ENCODE measurements at places on chromosomes 5 and 9.
A peak's percentile ranks its signal among the peaks of the same experiment; 100 is the strongest.

DNA sequence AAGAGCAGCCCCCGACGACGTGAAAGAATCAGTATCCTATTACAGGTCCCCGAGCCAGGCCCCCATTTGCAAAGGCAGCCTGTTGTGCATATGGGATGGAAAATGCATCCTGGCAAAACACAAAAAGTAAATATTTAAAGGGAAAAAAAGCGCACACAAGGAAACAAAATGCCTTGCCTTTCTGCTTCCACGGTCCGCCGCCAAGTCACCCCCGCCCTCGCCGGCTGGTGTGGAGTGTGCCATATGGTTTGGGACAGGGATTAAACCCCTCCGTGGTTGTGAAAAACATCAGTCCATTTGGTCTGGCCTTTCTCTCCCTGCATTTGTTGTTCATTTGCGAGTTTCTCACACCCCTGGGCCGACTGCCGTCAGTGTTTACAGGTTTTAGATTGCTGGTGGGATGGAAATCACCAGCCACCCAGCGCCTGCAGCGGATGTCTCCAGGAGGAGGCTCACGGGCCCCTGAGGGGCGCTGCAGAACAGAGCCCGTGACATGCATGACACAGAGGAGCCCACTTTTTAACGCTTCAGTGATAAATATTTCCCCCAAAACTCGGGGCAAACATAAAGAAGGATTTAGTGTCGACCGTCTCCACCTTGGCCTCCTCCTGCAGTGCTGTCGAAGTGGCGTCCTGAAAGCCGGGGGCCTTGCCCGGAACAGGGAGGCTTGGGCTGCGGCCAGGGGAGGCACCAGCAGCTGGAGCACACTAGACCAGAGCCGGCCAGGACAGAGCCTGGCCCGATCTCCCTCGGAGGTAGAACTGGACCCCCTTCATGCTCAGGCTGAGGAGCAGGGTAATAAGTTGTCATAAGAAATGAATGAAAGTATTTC, 161.5 kb downstream of the HSD17B3 start:
- DNase-seq, result no peak

DNA sequence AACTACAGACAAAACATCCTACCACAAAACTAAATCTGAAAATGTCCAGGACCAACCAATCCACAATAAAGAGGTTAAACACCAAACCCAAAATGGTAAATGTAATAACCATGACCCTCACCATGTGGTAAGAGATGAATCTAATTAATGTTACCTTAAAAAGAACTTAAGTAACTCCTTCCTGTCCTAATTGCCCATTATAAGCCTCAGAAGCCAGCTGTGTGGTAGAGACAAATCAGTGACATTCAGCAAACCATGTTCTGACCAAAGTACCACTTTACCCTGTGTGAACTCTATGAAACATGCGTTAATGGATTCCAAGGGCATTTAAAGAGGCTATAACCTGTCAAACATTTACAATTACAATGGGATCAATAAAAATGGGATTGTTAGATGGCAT, 25.0 kb downstream of the LPAR1 start:
- no peak for DNase-seq

- no peak for DNase-seq
Observed at GRCh38 chr5:16578474-16578883, 38.3 kb downstream of the RETREG1 start.

DNA sequence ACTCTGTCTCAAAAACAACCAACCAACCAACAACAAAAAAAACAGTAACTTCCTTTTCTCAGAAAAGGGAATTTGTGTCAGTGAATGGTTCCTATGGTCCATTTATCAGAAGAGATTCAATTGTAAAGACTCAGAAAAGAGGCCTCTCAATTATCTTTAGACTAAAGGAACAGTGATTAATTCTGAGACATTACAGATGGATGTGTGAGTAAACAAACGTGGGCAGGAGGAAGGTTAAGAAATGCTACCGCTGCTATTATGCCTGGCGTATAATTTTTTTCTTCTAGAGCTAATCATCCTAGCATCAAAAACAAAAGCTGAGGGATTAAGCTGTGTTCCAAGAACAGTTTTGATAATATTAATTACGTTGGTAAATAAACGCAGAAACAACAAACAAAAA, 52.9 kb upstream of the JMY start:
- DNase-seq, result no peak

DNA sequence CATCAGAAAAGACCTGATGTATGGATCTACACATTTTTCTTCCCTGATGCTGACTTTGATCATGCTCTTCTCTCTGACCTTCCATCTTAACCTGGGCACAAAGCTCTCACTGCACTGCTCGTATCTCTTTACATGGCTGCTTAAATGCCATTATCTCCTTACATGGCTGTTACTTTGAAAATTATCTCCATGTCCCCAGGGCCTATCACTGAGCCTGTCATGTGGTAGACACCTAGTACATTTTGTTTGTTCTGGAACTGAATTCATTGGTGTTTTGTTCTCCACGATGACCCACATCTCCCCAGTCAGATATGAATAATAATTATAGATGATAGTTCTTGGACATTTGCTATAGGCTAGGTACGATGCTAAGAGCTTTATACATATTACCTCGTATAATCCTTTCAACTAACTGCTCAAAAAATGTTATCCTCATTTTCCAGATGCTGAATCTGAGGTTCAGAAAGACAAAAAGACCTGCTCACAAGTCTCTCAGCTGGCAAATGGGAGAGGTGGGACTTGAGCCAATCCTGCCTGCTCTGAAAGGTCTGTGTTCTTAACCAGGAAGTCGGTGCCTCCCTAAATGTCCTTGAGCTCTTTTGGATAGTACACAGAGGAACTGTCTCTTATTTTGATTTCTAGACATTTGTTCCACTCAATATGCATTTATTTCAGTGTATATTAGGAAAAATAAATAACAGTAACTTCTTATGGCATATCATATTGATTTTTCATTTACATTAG, 9.8 kb upstream of the CPEB4 start:
- no peak for DNase-seq

DNA sequence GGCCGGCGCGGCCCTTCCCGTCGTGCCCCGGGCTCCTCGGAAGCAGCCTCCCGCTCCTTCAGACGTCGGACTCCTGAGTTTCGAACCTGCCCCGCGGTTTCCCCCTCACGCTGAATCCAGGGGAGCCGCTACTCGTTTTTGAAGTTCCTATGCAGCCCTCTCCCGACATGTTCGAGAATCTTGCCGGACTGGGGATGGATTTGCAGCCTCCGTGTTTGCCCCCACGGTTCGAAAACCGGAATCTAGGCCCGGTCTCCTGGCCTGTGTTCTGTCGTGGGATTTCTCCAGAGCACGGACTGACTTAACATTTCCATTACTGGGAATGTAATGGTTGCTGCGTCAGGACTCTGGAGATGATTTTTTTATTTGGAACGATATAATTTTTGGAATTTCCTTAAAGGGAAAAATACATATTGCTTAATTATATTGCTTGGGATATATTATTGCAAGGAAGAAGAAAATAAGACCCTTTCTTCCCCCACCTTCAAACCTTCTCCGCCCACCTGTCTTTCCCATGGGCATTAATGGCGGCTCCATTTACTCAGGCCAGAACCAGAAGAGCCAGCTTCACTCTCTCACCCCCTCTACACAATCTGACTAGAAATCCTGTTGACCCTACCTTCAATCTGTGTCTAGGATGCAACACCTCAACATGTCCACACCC, 8.5 kb upstream of the MGAT1 start:
- DNase-seq, result no peak

DNA sequence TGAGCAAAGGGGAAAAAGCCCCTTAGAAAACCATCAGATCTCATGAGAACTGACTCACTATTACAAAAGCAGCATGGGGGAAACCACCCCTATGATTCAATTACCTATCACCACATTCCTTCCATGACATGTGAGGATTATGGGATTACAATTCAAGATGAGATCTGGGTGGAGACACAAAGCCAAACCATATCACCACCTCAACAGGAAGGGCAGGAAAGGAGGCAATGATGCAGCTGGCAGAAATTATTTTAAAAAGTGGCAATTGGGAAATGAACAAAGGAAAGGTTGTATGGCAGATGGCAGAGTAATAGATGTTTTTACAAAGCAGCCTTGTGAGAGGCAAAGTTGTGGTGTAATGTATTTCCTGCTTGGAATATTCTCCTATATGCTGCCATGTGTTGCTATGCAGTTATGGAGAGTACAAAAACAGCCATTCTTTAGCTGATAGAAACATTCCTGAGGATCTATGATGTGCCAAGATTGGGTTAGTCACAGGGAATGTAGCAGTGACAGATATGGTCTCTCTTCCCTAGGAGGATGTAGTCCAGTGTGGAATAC, 138.8 kb downstream of the SMC2 start:
- no peak for DNase-seq

DNA sequence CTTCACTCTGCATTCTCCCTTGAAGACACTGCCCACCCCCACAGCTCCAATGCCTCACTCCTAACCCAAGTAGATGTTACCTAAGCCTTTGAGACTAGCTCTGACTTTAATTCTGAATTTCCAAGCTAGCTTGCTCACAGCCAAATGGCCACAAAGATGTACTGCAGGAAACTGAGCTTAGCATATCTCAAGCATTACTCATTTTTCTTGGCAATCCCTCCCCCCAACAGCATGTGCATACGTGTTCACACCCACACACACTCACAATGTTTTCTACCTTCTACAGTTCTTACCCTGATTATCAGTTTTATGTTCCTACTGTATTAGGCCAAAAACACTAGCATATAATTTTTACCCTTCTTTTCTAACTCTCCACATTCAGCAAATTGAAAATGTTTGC, 13.7 kb upstream of the GRIA1 start:
- no peak for DNase-seq

- no peak for DNase-seq
Observed at GRCh38 chr9:124191691-124192395, 65.9 kb upstream of the NEK6 start.

DNA sequence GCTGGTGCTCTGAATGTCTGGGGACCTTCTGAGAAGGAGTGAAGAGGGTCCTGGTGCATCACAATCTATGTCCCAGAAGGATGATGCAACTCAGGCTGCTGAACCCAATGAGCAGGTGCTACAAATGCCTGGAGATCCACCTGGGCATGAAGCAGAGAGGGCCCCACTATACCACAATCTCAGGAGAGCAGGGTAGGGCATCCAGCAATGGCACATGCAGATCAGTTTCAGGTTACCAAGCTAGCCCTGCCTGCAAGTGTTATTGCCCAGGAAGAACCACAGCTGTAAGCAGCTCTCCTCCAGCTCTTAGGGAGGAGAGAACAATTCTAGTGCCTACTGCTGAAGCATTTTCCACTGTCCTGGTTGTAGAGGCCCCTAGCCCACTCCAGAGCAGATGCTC, 389.2 kb upstream of the TNC start:
- DNase-seq, result no peak

- no peak for DNase-seq
Observed at GRCh38 chr5:34500236-34500847, 155.8 kb upstream of the RAI14 start.

GRCh38 chr9:132914924-132915323, 29.5 kb downstream of the TSC1 start:
- no peak for DNase-seq

GRCh38 chr5:179815491-179816249, 5.0 kb upstream of the SQSTM1 start:
- no peak for DNase-seq

- DNase-seq, result no peak
Observed at GRCh38 chr5:132143148-132143547, 69.6 kb downstream of the CSF2 start.

DNA sequence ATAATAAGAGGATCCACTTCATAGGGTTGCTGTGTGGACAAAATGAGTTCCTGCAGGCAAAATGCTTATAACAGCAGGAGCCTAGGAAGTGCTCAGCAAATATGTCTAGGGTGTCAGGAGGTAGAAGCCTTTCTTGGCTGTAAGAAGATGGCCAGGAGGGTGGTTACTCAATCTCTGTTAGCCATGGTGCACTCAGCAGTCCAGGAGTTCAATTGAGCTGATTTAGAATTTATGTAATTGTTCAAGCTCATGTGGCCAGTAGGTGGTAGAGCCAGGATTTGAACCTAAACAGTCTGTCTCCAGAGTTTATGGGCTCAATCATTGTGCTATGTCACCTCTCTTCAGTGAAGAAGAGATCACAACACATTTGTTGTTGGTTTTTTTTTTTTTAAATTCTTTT, 381.2 kb downstream of the KIF4B start:
- DNase-seq, result no peak

DNA sequence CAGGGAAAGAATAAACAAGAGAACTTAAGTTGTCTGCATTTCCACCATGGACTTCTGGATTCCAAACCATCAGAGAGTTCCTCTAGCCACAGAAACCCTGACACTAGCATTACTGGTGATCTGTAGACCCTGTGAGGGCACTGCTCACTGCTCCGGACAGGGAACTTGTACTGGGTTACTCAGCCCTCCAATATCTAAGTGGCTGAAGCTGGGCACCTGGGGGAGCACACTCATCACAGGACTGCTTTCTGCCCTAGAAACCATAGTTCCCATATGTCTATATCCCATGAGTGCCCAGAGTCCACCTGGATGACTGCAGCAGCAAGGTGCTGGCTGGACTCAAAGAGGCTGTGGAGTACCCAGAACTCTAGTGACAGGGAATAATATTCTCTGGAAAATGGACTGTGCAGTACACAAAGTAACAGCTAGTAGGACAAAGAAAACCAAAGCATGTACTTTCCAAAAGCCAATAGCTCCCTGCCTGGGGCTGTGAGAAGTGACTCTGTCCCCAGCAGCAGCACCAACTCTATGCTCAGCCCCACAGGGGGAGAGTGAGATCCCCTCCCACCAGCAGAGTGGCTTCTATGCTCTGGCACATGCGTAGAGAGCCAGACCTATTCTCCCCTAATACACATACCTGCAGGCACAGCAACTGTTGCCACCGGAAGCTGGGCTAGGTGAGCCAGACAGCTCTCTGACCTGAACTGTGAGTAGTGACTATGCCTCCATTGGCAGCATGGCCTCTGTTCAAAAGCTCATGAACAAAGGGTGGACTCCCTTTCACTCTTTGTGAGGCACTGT, 472.9 kb upstream of the FTMT start:
- no peak for DNase-seq

GRCh38 chr5:110727025-110727314, 499 bp upstream of the TMEM232 start:
- no peak for DNase-seq

- DNase-seq, result peak; percentile 68
Observed at GRCh38 chr5:95823738-95824609, 1.4 kb upstream of the GLRX start.

DNA sequence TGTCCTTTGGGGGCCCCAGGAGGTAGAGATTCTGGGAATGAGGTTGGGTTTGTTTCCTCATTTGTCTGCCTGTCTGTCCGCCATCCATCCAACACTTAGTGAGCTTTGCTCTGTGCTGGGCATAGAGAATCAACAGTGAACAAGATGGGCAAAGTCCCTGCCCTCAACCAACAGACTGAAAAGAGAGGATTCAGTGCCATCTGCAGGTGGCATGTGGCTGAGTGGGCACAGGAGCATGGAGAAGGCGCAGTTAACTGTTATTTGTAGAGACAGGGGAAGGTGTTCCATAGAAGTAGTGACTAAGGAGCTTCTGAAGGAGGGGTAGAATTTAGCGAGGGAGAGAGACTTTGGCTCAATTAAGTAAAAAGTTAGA, 23.1 kb downstream of the POLR1E start:
- no peak for DNase-seq

- no peak for DNase-seq
Observed at GRCh38 chr5:145204743-145205142, 630.4 kb downstream of the PRELID2 start.

Measured in stimulated activated CD4-positive, alpha-beta T cell treated with anti-CD3 and anti-CD28 coated beads, Interleukin-15, amount 100 ng/mL, for 24 hours (primary cell).